ENCODE measurements at places on chromosomes 1 and 21. TPM values are rescaled to one million over a fixed set of nuclear protein-coding genes. Genes with fewer than 3 reads are reported as not detected.

DNA sequence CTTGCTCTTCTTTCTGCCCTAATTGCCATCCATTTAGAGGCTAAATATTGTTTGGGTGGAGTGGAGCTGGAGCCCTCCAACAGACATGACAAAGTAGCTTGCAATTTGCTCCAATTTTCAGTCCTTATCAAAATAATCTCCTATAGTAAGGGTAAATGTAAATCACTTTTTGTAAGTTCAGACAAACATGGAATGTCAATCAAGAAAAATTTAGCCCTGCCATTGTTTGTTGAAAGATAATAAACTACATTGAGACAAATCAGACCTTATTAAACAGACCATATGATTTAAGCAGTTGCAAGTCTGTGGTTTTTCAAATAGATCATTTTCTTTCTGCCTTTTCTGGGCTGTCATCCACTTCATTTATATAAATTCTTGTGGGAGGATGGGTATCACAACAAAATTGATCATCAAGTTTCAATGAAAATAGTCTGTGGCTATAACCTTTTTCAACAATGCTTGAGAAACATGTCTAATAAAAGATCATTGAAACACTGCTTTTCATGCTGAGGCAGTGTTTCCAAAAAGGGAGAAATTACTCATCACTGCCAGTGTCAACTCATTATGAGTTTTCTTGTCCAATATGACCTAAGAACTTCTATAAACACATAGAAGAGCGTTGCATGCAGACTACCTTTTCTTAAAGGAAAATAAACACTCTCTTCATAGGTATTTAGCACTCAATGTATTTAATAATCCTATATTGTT, 1152.0 kb upstream of the B3GALT2 start:
- no peak overlapping the region for H3K4me3 ChIP-seq
- H3K36me3 ChIP-seq: no peaks in the 10 kb centered on the region

DNA sequence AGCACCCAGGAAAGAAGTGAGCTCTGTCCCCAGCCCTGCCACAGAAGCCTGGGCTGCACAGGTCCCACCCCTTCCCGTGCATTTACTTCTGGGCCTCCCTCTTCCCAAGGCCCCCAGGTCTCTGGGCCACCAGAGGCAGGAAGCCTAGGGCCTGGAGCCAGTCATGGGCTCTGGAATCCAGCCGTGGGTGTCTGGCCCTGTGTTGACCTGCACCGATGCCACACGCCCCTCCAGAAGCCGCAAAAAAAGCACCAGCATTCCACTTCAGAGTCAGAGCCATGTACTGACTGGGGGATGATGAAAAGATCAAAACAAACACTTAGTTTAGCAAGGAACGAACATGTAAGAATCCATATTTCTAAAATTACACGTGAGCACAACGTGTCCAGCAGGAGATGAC, 141.7 kb downstream of the NPHP4 start:
- H3K36me3 ChIP-seq: no peaks in the 10 kb centered on the region
- H3K4me3 ChIP-seq: no peak overlapping the region
- H3K27me3 ChIP-seq: no peaks in the 10 kb centered on the region
- DNase-seq: no peak

GRCh38 chr21:43189936-43190335, 21.1 kb downstream of the CRYAA start:
- no peak overlapping the region for H3K27ac ChIP-seq
- H3K4me3 ChIP-seq: no peak overlapping the region
- peaks cover 11% of the 10 kb centered on the region for H3K4me1 ChIP-seq
- no peaks in the 10 kb centered on the region for H3K36me3 ChIP-seq
- no peak for DNase-seq
- H3K27me3 ChIP-seq: no peaks in the 10 kb centered on the region

GRCh38 chr1:61079898-61080336, 2.4 kb upstream of the NFIA start:
- no peak overlapping the region for H3K27ac ChIP-seq
- H3K36me3 ChIP-seq: peaks cover 8% of the 10 kb centered on the region
- DNase-seq: no peak
- peak overlapping the region; percentile 3 for H3K4me3 ChIP-seq

GRCh38 chr21:36873513-36873912, 93.0 kb downstream of the HLCS start:
- no peaks in the 10 kb centered on the region for H3K4me1 ChIP-seq
- no peak overlapping the region for H3K4me3 ChIP-seq
- H3K36me3 ChIP-seq: peaks cover 7% of the 10 kb centered on the region
- no peak for DNase-seq
- H3K27me3 ChIP-seq: no peaks in the 10 kb centered on the region

GRCh38 chr1:1573843-1574720, 581 bp downstream of the SSU72 start:
- H3K4me1 ChIP-seq: peaks cover 36% of the 10 kb centered on the region
- peaks cover 18% of the 10 kb centered on the region for H3K36me3 ChIP-seq
- H3K27ac ChIP-seq: peak overlapping the region; percentile 99
- DNase-seq: peak; percentile 71
- H3K4me3 ChIP-seq: peak overlapping the region; percentile 98

The HCRTR1 gene
- not detected for total RNA-seq

The LPAR3 gene
- 1.3 TPM for total RNA-seq

The LAMC1 gene
- not detected for total RNA-seq

The RCC2 gene
- total RNA-seq: 118 TPM
